CD4-positive, alpha-beta T cell treated with Interleukin-2 at 100 ng/mL for 4 hours (primary cell): ENCODE measurements at places on chromosomes 13 and 19.

DNA sequence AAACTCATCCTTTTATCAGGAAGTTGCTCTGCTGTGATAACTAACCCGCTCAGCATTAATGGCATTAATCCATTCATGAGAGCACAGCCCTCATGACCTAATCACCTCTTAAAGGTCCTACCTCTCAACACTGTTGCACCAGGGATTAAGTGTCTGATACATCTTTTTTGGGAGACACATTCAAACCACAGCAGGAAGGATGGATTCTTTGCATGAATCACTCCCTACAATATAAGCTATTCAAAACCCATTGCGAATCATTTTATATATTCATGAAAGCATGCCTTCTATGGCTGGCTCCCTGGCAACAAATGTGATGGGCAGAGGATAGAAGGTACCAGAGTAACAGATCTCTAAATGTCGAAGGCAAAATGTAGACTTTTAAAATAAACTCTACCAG, 27.6 kb downstream of the ARL11 start:
- no peak for DNase-seq

GRCh38 chr19:43332058-43332922, 21.2 kb upstream of the CD177 start:
- DNase-seq = no peak

GRCh38 chr13:40271931-40272775, 394.3 kb downstream of the FOXO1 start:
- peak; percentile 26 for DNase-seq

- DNase-seq = no peak
Measured at GRCh38 chr13:41520016-41520659, 62.8 kb downstream of the RGCC start.

- no peak for DNase-seq
Measured at GRCh38 chr13:21319869-21320641, 139.0 kb downstream of the ZDHHC20 start.

DNA sequence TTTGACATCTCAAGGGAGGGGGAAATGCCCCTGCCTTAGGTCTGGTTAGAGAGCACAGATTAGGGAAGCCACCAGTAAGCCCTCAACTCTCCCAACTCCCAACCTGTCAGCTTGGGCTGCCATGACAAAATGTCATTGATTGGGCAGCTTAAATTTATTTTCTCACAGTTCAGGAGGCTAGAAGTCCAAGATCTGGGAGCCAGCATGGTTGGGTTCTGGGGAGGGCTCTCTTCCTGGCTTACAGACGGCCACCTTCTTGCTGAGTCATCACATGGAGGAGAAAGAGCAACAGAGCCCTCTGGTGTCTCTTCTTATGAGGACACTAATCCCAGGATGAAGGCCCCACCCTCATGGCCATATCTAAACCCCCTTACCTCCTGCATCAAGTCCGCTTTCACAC, 24.2 kb downstream of the C19orf12 start:
- peak; percentile 78 for DNase-seq

GRCh38 chr19:2962018-2962670, 15.2 kb upstream of the TLE6 start:
- peak; percentile 83 for DNase-seq

DNA sequence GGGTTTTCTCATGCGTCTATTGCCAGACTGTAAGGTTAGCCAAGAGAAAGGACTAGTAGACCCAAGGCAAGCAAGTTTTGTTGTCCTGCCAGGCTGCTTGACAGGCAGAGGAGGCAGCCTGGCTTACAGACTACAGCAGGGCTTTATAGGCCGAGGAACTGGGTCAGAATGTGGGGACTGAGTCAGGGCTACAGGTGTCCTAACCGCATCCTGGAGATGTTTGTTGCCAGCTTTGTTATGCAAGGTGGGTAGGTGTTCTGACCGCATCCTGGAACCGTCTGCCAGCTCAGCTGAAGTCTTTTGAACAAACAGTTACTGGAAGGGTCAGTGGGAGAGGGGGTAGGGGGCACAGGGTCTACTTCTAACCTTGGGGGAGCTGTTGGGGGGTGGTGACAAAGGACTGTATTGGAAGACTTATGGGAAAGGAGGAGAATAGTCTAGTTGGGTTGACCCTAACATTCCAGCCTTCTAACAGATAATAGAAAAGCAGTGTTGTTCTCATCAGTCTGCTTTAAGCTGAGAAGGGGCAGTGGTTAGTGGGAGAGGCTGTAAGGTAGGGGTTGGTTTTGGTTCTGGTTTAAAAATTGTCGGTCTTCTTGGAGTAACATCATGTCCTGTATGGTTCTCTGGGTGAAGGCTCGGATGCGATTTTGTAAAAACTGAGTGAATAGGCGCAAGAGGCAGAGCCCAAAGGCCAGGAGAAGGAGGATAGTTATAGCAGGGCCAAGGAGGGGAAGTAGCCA, 913.8 kb upstream of the SLITRK5 start:
- peak; percentile 33 for DNase-seq

DNA sequence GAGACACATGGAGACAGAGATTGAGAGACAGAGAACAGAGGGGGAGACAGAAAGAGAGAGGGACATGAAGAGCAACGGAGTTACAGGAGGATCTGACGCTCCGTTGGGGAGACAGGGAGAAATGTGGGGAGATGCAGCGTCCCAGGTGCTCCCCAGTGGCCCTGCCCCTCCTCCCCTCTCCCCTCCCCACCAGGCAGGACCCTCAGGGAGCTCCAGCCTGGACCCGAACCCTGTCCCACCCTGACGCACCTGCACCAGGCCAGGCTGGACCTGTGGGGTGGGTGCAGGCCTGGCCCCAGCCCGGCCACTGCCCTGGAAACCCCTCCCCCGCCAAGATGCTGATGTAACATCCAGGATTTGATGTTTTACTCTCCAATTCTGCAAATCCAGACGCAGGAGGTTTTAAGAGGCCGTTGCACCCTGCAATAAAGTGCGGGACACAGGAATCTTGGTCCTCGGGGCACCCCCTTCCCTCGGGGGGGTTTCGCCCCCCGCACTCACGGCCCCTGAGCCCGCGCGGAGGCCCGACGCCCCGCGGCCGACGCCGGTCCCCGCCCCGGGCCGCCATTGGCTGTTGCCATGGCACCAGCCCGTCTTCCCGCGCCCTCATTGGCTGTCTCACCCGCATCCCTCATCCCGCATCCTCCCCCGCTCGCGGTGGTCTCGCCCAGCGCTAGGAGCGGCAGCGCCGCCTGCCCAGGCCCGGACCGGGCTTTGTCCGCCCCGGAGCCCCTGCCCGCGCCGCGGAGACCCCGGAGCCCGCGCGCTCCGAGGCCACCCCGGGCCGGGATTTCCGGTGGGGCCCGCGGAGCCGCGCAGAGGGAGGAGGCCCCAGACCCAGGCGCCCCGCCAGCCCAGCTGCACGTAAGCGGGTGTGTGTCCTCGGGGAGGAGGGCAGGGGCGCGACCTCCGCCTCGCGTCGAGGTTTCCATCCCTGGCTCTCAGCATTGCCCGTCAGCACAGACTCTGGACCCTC, at the start of gene APC2:
Gene APC2, plus strand, starts transcription at position 655 of the 976 bp plus-strand sequence. CDS start 2,881 bp downstream, outside the sequence.
- DNase-seq = no peak

- no peak for DNase-seq
Measured at GRCh38 chr19:31627620-31628365, 278.6 kb upstream of the TSHZ3 start.

GRCh38 chr13:111469916-111470506, 149.6 kb downstream of the TEX29 start:
- DNase-seq = no peak

DNA sequence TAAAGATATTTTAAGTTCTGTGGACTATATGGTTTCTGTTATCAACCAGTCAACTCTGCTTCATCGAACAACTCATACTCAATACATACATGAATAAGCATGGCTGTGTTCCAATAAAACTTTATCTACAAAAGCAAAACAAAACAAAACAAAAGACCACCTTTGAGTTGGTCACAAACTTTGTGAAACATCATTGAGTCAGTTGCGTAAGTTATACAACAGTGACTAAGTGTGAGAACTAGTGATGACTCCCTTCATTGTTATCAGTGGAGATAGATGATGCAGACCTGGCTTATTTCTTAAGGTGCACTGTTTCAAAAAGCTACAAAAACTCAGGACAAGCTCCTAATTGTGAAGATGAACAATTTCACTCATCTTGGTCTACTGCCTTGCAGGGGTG, 14.5 kb upstream of the KLK4 start:
- no peak for DNase-seq

DNA sequence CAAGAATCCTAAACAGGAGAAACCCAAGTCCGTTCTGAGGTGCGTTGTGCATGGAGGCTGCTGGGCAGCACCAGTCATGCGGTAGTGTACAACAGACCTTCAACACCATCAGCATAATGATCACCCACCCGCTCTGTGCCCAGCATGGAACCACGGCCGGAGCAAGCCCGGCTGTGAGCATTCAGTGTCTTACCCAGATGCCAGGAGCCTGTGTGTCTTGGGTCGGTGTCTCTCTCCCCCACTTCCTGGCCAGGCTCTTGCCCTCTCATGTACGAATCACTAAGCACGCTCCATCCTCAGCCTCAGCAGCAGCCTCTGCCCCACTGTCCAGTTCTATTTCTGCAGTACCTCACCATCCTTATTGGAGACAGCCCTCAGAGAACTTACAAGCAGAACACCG, 231.6 kb upstream of the IRS2 start:
- no peak for DNase-seq
